ENCODE measurements at places on chromosomes 1 and 21.
A peak's percentile ranks its signal among the peaks of the same experiment; 100 is the strongest.

DNA sequence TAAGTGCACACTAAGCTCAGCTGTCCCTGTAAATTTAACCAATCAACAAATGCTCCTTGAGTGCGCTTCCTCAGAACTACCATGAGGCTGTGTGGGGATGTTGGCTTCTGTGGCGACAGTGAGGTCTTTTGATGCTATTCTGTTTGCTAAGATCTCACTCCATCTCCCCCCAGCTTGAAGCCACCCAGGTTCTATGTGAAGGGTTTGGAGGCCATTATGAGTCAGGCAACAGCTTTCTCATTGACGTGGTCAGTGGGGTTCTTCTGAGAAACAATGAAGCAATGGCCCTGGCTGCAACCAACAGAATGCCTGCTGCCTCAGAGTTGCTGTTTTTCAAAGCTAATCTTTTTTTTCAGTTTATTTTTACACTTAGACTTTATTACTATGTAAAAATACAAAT is 205.5 kb downstream of the PTBP2 start:
- H3K27me3 ChIP-seq: no peaks in the 10 kb centered on the region
- no peaks in the 10 kb centered on the region for H3K4me1 ChIP-seq
- no peaks in the 10 kb centered on the region for H3K36me3 ChIP-seq
- DNase-seq: no peak

DNA sequence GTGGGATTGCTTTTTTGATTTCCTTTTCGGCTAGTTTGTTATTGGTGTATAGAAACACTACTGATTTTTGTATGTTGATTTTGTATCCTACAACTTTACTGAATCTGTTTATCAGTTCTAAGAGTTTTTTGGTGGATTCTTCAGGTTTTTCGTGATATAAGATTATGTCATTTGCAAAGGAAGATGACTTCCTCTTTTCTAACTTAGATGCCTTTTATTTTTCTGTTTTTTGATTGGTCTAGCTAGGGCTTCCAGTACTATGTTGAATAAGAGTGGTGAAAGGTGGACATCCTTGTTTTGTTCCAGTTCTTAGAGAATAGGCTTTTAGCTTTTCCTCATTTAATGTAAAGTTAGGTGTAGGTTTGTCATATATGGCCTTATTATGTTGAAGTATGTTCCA is 13.1 kb upstream of the NHLH2 start:
- no peaks in the 10 kb centered on the region for H3K36me3 ChIP-seq
- H3K27ac ChIP-seq: no peak overlapping the region
- peaks cover 52% of the 10 kb centered on the region for H3K27me3 ChIP-seq
- H3K4me3 ChIP-seq: no peak overlapping the region

DNA sequence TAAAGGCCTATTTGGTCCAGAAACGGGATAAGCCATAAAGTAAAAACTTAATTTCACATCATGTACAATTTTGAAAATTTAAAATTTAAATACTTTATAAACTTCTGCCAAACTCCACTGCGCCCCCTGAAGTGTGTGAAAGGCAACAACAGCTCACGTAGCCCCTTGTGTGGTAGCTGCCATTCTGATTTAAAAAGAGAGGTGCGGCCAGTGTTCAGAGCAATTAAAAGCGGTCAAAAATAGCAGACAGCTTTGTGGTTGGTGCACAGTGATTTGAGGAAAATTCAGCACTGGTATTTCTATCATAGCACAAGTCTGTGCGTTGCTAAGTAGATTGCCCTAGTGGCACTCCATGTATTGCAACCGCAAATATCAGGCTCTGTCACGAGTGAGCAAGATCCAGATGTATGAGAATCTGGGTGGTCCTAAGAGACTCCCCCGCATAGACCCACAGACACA is 122.5 kb downstream of the ATG4C start:
- H3K4me1 ChIP-seq: peaks cover 10% of the 10 kb centered on the region
- H3K27ac ChIP-seq: no peak overlapping the region
- H3K36me3 ChIP-seq: no peaks in the 10 kb centered on the region
- no peaks in the 10 kb centered on the region for H3K27me3 ChIP-seq

- H3K4me1 ChIP-seq: peaks cover 36% of the 10 kb centered on the region
- H3K27me3 ChIP-seq: peaks cover 6% of the 10 kb centered on the region
- no peak overlapping the region for H3K4me3 ChIP-seq
These were observed 5.2 kb upstream of the BACH1 start for GRCh38 chr21:29293495-29293894.

DNA sequence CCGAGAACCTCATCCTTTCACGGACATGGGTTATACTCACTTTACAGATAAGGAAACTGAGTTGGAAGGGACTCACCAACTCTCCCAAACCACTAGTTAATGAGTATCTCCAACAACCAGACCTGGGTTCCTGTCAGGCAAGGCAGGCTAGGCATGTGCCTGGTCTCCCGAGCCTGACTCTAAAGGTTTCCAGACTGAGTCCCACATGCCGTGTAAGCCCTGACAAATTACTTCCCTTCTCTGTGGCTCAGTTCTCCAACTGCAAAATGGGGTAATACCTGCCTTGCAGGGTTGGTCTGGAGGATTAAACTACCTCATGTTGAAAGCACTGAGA is 34.3 kb downstream of the SSBP3 start:
- peaks cover 64% of the 10 kb centered on the region for H3K4me1 ChIP-seq
- no peak overlapping the region for H3K4me3 ChIP-seq
- DNase-seq: no peak

DNA sequence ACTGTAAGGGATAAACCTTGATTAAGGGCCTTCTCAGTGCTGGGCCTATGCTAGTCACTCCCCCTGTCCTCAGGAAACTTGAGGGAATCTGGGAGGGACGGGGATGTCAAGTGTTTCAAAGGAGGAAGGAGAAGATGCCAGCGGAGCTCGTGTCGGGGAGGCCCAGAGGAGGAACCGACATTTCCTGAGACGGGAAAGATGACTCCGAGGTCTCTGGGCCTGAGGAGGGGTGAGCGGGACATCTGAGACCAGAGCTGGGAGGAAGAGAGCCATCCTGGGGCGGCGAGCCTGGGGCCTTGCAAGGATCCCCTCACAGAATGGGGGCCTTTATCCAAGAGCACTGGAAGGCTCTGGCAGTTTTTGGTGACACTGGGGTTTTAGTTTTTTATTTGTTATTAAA is 10.4 kb downstream of the SLC66A1 start:
- no peaks in the 10 kb centered on the region for H3K27me3 ChIP-seq
- H3K36me3 ChIP-seq: peaks cover 21% of the 10 kb centered on the region
- no peaks in the 10 kb centered on the region for H3K4me1 ChIP-seq
- DNase-seq: no peak

DNA sequence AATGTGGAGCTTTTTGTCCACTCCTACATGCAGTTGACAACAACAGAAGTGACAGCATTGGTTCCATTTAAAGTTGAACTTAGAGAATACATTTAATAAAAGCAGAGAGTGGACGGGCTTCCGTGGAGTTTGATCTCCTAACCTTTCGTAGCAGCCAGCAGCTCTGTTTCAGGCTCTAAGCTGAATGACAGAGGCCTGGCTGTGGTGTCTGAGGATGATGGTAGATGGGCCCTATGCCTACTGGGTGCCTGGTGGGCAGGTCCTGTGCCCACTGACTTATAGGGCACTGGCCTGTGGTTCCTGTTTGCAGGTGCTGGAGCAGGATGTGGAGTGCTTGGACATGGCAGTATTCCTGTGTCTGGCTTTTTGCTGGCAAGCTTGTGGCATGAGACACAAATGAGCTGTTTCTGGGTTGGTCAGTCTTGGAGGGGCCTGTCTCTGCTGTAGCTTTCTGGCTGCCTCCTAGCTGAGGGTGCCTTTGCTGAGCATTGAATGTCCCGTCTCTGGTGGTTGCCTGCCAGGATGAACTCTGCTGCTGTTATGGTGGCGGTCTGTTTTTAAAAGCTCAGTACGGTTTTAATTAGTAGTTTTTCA is 54.6 kb downstream of the PRDM2 start:
- H3K27me3 ChIP-seq: no peaks in the 10 kb centered on the region
- DNase-seq: no peak
- peaks cover 71% of the 10 kb centered on the region for H3K36me3 ChIP-seq
- H3K4me1 ChIP-seq: peaks cover 83% of the 10 kb centered on the region
- no peak overlapping the region for H3K4me3 ChIP-seq
- peak overlapping the region; percentile 66 for H3K27ac ChIP-seq

GRCh38 chr1:81335876-81336275 is 464.9 kb upstream of the ADGRL2 start:
- no peaks in the 10 kb centered on the region for H3K27me3 ChIP-seq
- H3K4me1 ChIP-seq: no peaks in the 10 kb centered on the region
- H3K4me3 ChIP-seq: no peak overlapping the region
- no peaks in the 10 kb centered on the region for H3K36me3 ChIP-seq
- H3K27ac ChIP-seq: no peak overlapping the region

- H3K4me3 ChIP-seq: no peak overlapping the region
- peaks cover 10% of the 10 kb centered on the region for H3K27me3 ChIP-seq
- no peak overlapping the region for H3K27ac ChIP-seq
- no peaks in the 10 kb centered on the region for H3K4me1 ChIP-seq
- no peaks in the 10 kb centered on the region for H3K36me3 ChIP-seq
- DNase-seq: no peak
These were observed 34.7 kb downstream of the RGSL1 start for GRCh38 chr1:182484531-182485257.

DNA sequence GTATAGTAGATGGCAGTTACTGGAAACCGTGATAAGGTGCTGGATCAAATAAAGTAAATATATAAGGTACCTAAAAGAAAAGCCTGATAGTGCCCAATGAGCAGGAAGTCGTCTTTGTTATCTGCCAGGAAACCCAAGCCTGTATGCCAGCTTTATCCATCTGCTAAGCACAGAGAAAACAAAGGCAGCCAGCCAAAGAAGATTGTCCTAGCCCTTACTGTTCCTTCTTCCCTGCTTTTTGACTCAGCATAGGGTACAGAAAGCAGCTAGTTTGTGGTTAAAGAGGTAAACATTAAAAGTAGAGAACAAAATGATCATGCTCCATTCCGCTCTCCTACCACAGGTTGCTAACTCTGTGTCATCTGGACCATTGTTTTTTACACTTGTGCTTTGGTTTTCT is 10.1 kb downstream of the KRTAP22-2 start:
- no peaks in the 10 kb centered on the region for H3K4me1 ChIP-seq
- H3K4me3 ChIP-seq: no peak overlapping the region
- H3K36me3 ChIP-seq: no peaks in the 10 kb centered on the region
- DNase-seq: no peak
- H3K27ac ChIP-seq: no peak overlapping the region

GRCh38 chr21:41598561-41599431 is 90.8 kb upstream of the TMPRSS2 start:
- H3K36me3 ChIP-seq: no peaks in the 10 kb centered on the region
- H3K4me3 ChIP-seq: no peak overlapping the region
- DNase-seq: no peak
- peaks cover 7% of the 10 kb centered on the region for H3K27me3 ChIP-seq
- H3K27ac ChIP-seq: no peak overlapping the region

DNA sequence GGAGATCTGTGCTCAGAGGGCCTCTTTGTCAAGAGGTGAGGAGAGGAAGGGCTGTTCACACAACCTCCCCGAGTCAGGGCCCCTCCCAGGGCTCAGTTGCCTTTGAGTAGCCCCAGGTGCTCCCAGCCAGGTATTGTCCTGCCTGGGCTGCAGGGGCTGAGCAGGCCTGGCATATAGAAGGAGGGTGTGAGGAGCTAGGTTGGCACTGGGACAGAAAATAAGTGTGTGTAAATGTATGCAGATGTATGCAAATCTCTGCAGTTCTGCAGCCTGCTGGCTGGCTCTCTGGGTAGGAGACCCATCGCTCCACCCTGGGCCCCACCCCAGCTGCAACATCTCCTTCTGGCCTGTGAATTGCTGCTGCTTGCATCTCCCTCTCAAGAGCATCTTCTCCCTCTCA is 52.4 kb downstream of the NAV1 start:
- no peak for DNase-seq
- H3K36me3 ChIP-seq: no peaks in the 10 kb centered on the region
- H3K4me3 ChIP-seq: no peak overlapping the region

DNA sequence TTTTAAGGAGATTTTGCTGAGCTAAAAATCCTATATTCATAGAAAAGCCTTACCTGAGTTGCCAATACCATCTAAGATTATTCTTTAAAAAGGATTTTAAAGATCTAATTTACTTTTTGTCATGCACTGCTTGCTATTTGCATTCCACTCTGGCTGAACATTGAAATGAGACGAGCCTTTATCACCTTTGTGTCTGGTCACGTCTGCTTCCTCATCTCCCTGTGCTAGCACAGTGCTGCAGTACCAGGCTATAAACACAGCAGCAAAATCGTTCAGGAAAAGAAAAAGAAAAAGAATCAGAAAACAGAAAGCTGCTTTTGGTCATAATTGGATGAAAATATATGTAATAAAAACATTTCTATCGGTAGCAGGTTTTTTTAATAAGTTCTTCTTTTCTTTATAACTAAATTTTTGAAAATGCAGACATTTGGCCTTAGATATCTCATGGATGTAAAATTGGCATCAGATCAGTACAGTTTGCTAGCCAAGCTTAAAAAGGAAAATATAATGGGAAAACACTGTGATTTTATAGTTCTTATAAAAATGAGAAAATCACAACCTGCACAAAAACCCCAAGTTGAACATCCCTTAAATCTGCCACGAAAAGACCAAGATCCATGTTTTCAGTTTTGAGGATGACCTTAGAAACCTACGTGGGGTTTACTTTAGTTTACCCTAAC is 735.7 kb upstream of the CXADR start:
- no peaks in the 10 kb centered on the region for H3K36me3 ChIP-seq
- no peak overlapping the region for H3K27ac ChIP-seq
- no peaks in the 10 kb centered on the region for H3K27me3 ChIP-seq

DNA sequence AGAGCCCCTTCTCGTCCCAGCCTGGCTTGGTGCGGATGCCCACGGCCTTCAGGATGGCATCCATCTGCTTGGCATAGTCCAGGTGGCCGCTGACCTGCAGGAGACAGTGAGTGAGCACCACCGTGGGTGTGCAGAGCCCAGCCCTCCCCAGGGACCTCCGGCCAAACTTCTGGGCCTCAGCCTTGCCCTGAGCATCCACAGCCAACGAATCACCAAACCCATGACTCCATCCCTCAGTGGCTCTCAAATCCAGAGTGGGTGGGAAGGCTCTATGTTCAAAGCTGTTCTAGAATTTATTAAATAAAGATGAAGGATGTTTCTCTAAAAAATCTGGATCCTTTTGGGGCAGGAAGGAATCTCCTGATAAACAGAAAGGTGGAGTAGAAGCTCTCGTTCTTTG is 18.7 kb downstream of the HTR6 start:
- no peak overlapping the region for H3K27ac ChIP-seq
- no peak for DNase-seq
- H3K27me3 ChIP-seq: no peaks in the 10 kb centered on the region
- no peak overlapping the region for H3K4me3 ChIP-seq
- peaks cover 18% of the 10 kb centered on the region for H3K36me3 ChIP-seq

DNA sequence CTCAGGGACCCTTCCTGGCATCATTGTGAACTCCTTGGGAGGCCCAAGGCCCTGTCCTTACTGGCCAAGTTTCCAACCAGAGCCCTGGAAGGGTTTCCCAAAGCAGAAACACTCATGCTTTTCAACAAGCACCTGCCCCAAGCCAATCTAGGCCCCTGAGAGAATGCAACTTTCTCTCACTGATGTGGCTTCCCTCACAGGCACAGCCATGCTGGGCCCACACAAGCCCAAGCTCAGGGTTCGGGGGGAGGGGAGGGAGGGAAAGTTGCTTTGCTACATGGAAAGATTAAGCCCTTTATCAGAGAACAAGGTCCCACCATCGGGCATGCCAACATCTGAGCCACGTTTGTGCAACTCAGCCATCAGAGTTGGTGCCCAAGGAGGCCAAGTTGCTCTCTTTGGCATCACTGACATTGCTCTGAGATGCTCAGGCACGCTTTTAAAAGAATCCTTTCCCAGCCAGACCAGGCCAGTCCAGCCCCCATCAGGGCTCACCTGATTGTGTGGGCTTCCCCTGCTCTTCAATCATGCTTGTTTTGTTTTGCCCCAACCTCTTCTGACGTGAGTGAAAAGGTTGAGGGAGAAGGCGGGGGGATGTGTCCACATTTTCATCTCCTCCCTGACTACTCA is 43.5 kb downstream of the RIMS3 start:
- H3K36me3 ChIP-seq: no peaks in the 10 kb centered on the region
- H3K4me3 ChIP-seq: no peak overlapping the region
- no peak overlapping the region for H3K27ac ChIP-seq
- H3K27me3 ChIP-seq: peaks cover 5% of the 10 kb centered on the region
